RWPE1 (cell line): ENCODE measurements at places on chromosomes 2 and 18.
A peak's percentile ranks its signal among the peaks of the same experiment; 100 is the strongest.

DNA sequence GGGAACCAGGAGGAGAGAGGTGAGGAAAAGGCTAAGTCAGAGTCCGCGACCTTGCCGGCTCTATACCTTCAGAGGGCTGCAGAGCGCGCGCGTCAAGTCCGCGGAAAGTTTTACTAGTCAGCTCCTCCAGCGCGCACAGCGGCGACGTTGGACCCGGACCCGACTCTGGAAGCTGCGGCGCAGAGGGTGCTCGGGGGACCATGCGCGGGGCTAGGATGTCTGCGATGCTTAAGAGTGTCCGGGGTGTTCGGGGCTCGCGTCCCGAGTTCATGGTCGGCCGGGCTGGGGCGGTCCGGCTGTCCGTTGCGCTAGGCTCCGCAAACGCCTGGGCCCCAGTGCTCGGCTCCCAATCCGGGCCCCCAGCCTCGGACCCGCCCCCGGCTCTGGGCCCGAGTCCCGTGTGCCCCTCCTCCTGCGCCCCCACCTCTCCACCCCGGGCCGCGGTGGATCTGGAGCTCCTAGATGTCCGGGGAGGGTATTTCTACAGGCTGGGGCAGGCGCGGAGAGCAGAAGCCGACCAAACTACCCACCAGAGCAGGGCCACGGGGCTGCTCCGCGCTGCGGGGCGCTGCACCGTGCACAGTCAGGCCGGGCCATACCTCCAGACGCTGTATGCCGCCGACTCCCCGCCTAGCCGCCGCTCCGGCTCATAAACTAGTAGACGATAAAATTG is at the start of gene LBX2:
TSS of gene LBX2 (minus strand) at position 337 of the 673 bp plus-strand sequence. CDS start at position 271, 66 bp downstream.
- DNase-seq = no peak

GRCh38 chr2:156199588-156199987 is 132.9 kb downstream of the NR4A2 start:
- peak; percentile 52 for DNase-seq

GRCh38 chr2:239379641-239380170 is 21.1 kb downstream of the HDAC4 start:
- no peak for DNase-seq

GRCh38 chr2:21372654-21373053 is 248.9 kb downstream of the TDRD15 start:
- DNase-seq = no peak
